ENCODE measurements at places on chromosomes 5 and 9. TPM values are rescaled to one million over a fixed set of nuclear protein-coding genes. Genes with fewer than 3 reads are reported as not detected.

DNA sequence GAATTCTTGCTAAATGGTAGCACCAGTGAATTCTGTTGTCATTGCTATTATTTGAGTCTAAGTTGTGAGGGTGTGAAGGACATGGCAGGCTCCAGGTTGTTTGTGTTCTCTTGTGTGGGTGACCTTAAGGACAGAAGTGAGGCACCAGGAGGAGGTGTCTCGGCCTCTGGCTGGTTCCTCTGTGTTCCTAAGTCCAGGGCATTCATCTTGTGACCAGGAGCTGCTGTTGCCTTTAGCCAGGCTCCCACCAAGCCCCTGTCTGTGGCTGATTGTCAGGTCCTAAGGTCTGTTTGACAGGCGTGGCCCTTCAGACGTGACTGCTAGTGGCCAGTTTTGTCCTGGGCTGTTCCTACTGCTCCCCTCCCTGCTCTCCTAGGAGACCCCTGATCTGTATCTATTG lies 89.4 kb downstream of the ANGPTL2 start:
- no peak for DNase-seq

DNA sequence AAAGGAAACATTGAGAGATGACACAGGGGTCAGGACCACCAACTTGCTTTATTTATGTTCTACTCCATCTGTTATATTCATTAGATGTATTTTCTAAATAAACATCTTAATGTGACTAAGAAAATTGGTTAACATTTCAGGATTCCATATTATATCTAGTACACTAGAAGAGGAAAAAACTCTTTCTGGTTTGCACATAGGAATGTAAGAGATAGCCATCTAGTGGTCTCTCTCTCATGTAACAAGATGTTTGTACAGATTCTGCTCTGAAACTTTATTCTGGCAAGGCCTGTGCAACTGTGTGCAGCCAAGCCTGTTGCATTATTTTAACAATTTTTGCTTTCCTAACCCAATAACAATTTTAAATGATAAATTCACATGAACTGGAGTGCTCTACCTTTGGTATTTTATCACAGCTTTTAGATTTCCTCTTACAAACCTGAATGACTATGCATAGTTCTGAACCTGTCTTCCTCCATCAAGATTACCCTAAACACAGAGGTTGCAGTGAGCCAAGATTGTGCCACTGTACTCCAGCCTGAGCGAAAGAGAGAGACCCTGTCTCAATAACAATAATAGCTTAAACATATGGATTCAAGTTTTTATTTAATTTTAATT lies 148.2 kb downstream of the GIN1 start:
- DNase-seq, result no peak

GRCh38 chr9:78230761-78231160 lies 5.1 kb upstream of the CEP78 start:
- DNase-seq, result no peak

ZNF483 gene
- total RNA-seq, result 5.8 TPM

DNA sequence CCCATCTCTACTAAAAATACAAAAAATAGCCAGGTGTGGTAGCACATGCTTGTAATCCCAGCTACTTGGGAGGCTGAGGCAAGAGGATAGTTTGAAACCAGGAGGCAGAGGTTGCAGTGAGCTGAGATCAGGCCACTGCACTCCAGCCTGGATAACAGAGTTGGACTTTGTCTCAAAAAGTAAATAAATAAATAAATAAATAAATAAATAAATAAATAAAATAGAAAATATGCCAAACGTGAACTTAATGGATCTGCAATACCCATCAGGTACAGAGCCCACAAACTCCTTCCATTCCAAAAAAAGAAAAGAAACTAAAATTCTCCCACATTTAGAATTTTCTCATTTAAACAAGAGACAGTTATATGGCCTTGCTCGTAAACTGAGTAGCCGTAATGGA lies 702.7 kb downstream of the CDH18 start:
- no peak for DNase-seq

PTGS1 gene
- total RNA-seq, result 6.7 TPM

DNA sequence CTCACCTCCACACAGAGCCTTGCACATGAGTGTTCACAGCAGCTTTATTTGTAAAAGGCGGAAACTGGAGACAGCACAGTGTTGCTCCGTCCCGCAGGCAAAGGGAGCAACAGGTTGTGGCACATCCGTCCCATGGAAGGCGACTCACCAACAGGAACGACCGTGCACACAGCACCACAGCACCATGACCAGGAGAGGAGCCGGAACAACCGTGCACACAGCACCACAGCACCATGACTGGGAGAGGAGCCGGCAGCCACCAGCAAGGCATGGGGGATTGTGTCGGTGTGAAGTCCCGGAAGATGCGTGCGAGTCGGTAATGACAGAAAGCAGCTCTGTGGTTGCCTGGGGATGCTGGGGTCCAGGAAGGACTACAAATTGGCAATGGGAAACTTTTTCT lies 158.5 kb downstream of the C9orf50 start:
- no peak for DNase-seq

GRCh38 chr9:96777426-96777864 lies 442 bp downstream of the ZNF510 start:
- DNase-seq, result no peak

KCNV2 gene
- not detected for total RNA-seq

DNA sequence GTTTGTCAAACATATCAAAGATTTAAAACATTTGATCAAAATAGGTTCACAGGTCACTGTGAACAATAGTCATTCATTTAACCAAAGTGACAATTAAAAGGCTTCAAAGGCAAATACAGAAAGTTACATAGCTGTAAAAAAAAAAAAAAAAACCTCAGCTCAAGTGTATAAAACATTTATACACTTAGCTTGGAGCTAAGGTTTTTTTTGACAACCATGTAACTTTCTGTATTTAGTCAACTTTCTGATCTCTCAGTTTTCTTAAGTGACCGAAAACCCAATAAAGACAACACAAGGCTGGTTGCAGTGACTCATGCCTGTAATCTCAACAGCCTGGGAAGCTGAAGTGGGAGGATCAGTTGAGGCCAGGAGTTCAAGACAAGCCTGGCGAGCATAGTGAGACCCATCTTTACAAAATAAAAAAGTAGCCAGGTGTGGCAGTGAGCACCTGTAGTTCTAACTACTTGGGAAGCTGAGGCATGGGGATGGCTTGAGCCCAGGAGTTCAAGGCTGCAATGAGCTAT lies 16.4 kb upstream of the UBTD2 start:
- DNase-seq, result no peak

DNA sequence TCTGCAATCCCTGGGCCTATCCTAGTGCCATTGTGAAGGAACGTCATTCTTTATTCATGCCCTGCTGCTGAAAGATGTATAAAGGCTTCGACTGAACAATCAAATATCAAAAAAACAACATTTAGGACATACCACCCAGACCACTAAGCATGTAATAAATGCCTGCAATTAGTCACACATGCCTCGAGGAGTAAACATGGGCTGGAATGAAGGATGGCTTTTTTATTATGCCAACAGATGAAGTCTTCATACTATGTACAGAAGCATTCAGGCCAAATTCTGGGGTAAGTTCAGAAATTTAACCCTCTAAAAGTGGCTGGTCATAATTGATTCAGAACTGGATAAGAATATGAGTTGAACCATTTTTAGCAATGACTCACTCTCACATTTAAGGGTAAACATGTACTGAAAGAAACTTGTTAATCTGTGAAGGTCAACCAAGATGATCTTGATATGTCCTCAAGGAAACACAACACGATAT lies 38.1 kb downstream of the FAM240B start:
- DNase-seq, result no peak

- DNase-seq, result no peak
Observed at GRCh38 chr5:103525361-103525760, 37.2 kb downstream of the NUDT12 start.

GRCh38 chr9:1982074-1982473 lies 33.1 kb upstream of the SMARCA2 start:
- no peak for DNase-seq

DNA sequence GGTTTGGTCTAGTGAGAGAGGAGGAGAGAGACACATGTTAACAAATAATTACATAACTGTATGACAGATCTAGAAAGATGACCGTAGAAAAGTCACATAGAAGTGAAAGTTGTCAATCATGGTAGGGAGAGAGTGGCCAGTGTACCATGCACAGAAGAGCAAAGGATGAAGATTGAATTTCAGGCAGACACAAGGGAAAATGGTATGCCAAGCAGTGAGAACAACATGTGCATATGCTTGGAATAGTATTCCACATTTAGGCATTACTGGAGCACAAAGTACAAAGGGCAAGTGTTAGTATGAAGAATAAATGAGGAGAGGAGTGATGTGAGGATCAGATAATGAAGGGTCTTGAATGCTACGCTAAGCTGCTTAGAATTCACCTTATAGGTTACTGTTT lies 20.3 kb downstream of the GRIN3A start:
- DNase-seq, result no peak

GRCh38 chr5:104987074-104987473 lies 1424.5 kb upstream of the NUDT12 start:
- no peak for DNase-seq

IRX1 gene
- total RNA-seq, result 0.16 TPM

DBH gene
- total RNA-seq, result not detected

GRCh38 chr9:80375477-80375876 lies 803.7 kb downstream of the TLE4 start:
- DNase-seq, result no peak

Data from left ventricle myocardium inferior (tissue), 1 donor.